Stimulated activated CD8-positive, alpha-beta memory T cell treated with anti-CD3 and anti-CD28 coated beads, Interleukin-4, amount 100 ng/mL, for 48 hours (primary cell): ENCODE measurements at places on chromosomes 4 and X.

DNA sequence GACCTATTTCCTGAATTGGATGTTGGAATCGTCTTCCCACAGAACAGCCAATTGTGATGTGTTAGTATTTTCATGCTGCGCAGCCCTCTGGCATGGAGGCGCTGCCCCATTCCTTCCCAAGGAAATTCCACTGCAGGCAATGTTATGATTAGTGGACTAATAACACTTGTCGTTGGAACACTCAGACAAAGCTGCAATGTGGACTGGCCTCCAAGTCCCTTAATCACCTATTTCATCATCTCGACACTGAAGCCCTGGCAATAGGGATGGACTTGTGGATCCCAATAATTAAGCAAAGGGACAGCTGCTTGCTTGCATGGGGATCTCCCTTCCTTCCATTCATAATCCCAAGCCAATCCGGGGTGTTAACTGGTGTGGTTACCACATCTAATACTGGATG, 78.8 kb upstream of the PLAC1 start:
- DNase-seq: no peak

GRCh38 chrX:12115377-12115776, 22.9 kb upstream of the FRMPD4 start:
- no peak for DNase-seq

DNA sequence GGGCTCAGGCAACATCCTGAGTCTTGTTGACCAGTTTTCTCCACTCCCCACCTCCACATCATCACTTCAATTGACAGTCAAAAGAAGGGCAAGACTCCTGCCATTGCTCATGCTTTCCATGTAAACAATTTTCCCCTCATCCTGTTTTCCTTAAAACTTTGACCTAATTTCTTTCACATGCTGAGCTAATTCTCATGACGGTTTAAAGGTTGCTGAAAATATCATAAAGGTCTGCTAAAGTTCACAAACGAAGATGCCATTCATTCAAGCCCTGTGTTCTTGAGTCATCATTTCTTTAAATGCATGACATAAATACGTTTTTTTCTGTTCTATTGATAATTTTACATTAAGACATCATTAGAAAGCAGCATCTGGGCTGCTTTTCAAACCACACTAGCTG, 353.9 kb downstream of the NKX6-1 start:
- no peak for DNase-seq

- no peak for DNase-seq
Observed at GRCh38 chr4:149823769-149824221, 8.2 kb upstream of the IQCM start.

DNA sequence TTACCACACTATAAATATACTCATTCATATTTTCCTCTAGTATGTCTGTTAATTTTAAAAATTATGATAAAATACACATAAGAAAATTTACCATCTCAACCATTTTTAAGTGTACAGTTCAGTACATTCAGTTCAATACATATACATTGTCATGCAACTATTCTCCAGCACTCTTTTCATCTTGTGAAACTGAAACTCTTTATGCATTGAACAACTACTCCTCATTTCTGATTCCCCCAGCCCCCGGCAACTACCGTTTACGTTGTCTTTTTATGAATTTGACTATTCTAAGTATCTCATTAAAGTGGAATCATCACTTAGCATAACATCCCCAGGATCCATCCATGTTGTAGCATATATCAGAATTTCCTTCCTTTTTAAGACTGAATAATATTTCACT, 8.7 kb downstream of the SMARCAD1 start:
- no peak for DNase-seq
